ENCODE measurements at places on chromosomes 3 and 15. TPM values are rescaled to one million over a fixed set of nuclear protein-coding genes. Genes with fewer than 3 reads are reported as not detected.

CAPN3 gene
- total RNA-seq, result 6.8 TPM

SST gene
- 1.5 TPM for total RNA-seq

FRMD4B gene
- 183 TPM for total RNA-seq

CCR8 gene
- not detected for total RNA-seq

ABI3BP gene
- total RNA-seq, result 68.7 TPM

CASR gene
- under 0.01 TPM for total RNA-seq

PARP15 gene
- total RNA-seq, result 2.3 TPM

GAP43 gene
- total RNA-seq, result not detected

TMCO5A gene
- total RNA-seq, result not detected

SLC22A14 gene
- not detected for total RNA-seq

TMEM212 gene
- total RNA-seq, result not detected

EFHB gene
- total RNA-seq, result 2.6 TPM

TM4SF4 gene
- total RNA-seq, result 3.4 TPM

IL17RB gene
- total RNA-seq, result 0.88 TPM

GOLGA6L1 gene
- not detected for total RNA-seq

HRG gene
- total RNA-seq, result not detected

SLC51A gene
- 0.63 TPM for total RNA-seq

LXN gene
- total RNA-seq, result 19.6 TPM

MAP6D1 gene
- 3.0 TPM for total RNA-seq

C2CD4A gene
- total RNA-seq, result not detected

UMPS gene
- 26.8 TPM for total RNA-seq

SLC49A4 gene
- 27.7 TPM for total RNA-seq

HDGFL3 gene
- 44.6 TPM for total RNA-seq

DUOX1 gene
- total RNA-seq, result 201 TPM

GATM gene
- total RNA-seq, result 45.6 TPM

BCL6 gene
- 52.1 TPM for total RNA-seq

C3orf52 gene
- total RNA-seq, result 36.4 TPM

ACP3 gene
- 7.9 TPM for total RNA-seq

PTPN23 gene
- total RNA-seq, result 36.4 TPM

ITIH1 gene
- not detected for total RNA-seq

SCAANT1 gene
- total RNA-seq, result not detected

ZNF385D gene
- 0.49 TPM for total RNA-seq

SI gene
- not detected for total RNA-seq

NEK10 gene
- 2.6 TPM for total RNA-seq

DPPA2 gene
- not detected for total RNA-seq

MED12L gene
- total RNA-seq, result 1.7 TPM

SHC4 gene
- 0.45 TPM for total RNA-seq

ATP6V1A gene
- 157 TPM for total RNA-seq

CYP1A1 gene
- total RNA-seq, result 0.54 TPM

Measured in thyroid gland (tissue), 4 donors.